ENCODE measurements at places on chromosomes 12 and 14.
A peak's percentile ranks its signal among the peaks of the same experiment; 100 is the strongest.

DNA sequence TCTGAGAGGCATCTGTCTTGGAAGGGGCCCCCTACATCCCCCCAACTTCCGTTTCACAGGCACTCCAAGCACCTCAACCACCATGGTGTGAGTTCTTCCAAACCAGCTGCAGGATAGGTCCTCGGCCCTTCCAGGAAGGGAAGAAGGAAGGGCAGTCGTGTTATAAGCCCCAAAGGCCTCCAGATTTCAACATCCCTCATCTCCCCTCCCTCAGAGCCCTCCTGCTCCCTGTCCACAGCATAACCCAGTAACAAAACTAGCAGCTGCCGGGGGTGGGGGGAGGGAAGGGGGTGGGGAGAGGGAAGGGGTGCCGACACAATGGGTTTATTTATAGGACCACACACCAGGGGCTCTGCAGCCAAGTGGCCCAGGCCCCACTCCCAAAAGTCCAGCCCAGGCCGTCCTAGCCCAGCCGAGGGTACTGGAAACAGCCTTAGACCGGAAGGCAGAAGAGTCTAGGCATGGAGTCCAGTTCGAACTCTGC is 18.3 kb downstream of the NCKAP5L start:
- no peak for DNase-seq

GRCh38 chr12:119695034-119695433 is 27.1 kb downstream of the PRKAB1 start:
- no peak for DNase-seq

- DNase-seq = no peak
Measured at GRCh38 chr14:59755409-59756135, 115.0 kb downstream of the RTN1 start.

DNA sequence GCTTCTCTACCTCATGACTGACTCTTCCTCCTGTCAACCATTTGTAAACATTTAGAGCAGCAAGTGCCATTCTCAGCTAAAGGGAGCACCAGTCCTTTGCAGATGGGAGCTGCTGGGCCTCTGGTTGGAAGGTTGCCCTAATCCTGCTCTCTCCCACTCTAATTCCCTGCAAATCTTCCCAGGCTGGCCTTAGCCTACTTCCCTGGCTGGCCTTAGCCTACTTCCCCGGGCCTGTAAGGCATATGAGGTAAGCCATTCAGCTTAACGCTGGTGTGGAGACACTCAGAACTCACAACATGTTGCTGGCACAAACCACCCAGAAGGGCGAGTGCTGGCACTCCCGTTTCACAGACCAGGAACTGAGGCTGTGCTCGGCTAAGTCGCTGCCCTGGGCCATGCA is 69.0 kb downstream of the CPSF2 start:
- DNase-seq = no peak

- DNase-seq = no peak
Measured at GRCh38 chr14:69711065-69711464, 55.9 kb upstream of the SRSF5 start.

DNA sequence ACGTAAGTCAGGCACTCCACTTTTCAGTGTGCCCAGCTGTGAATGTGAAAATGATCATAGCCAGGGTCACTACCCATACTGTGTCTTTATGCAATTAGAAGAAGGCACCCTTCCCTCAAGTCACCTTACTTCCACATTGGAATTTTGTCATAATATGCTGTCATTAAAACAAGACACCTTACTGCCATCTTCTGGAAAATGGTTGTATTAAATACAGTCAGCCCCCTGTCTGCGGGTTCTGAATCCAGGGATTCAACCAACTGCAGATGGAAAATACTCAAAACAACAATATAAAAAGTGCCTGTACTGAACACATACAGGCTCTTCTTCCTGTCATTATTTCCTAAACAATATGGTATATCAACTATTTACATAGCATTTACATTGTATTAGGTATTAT is 70.2 kb upstream of the TBX5 start:
- DNase-seq = no peak

DNA sequence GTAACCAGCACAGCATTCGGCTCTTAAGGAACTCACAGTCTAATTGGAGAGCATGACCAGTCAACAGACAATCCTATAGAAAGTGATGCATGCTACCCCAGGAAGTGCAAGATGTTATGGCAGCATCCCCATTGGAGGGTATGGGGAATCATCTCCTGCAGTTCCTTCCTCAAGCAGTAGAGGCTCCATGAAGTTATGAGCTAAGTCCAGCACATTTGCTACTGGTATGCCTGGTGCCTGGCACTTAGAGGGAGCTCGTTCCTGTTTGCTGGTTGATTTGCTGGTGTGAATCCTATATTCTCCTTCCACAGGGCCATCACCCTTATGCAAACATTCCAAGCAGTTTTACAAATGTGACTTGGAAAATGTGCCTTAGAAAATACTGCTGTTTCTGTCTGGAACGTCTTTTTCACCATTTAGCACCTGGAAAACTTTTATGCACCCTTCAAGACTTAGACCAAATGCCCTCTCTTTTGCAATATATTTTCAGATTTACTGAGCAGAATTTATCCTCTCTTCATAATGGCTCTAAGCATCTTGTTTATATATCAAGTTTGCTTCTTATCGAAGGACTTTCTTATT is 136.1 kb upstream of the WSCD2 start:
- DNase-seq = no peak

- peak; percentile 88 for DNase-seq
Measured at GRCh38 chr12:66241061-66242043, 52.3 kb downstream of the IRAK3 start.

- DNase-seq = no peak
Measured at GRCh38 chr14:51185180-51185579, 54.9 kb upstream of the TMX1 start.

GRCh38 chr14:54502602-54503001 is 7.1 kb upstream of the CGRRF1 start:
- DNase-seq = no peak

DNA sequence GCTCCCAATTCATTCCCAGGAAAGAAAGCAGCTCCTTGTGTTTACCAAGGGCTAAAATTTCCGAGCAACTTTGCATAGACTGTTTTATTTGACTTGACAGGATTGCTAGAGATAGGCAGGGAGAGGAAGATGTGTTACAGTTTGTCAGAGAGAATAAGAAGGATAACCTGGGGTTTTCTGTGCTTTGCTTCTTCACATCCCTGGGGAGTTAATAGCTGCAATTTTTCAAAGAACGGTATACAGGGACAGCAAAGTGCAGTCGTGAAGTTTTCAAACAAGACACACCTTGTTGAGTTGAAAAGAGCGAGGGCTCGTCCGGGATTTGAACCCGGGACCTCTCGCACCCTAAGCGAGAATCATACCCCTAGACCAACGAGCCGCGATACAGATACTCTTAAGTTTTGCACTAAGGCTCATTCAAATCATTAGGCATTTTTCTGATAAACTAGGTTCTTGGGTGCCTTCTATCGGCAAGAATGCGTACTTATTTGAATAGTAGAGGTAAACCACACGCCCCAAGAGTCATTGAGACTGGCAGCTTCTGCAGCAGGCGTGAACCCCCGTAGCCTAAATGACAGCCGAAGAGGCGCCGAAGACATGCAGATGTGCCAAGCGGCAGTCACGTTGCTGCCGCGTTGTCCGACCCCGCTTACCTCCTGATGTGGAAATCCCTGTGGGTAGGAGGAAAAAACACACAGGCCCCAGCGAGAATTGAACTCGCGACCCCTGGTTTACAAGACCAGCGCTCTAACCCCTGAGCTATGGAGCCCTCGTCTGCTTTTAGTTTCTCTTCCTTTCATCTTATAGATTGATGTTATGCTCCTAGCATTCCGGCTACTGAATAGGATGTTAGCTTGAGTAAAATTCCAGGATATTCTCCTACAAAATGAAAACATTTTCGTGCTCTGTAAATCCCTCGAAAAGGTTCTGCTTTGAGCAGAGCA is 22.2 kb upstream of the RNASE12 start:
- peak; percentile 95 for DNase-seq

GRCh38 chr14:31025367-31026076 is at the start of gene AP4S1:
Gene AP4S1, plus strand, starts transcription at chr14:31025649. Its CDS starts 40,548 bp downstream, at chr14:31066197.
- DNase-seq = no peak

DNA sequence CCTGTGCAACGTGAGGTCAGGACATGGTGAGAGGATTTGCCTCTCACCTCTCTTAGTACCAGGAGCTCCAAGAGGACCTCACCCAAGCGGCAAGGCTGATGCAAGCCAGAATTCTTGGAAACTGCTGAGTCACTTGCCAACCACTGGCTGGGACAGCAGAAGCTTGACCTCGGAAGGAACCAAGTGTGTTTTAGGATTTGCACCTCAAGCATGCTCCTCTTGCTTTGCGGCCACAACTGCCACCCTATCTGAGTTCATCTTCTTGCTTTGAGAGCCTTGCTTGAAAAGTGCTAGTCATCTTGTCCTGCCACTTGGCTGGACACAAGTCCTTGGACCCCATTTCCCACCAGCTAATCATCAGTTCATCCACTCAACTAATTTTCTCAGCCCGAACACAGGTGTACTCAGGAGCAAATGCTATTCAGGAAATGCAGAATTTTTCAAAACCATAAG is 195.8 kb downstream of the SLC25A21 start:
- DNase-seq = no peak

- DNase-seq = no peak
Measured at GRCh38 chr14:66540038-66540437, 32.1 kb downstream of the GPHN start.

DNA sequence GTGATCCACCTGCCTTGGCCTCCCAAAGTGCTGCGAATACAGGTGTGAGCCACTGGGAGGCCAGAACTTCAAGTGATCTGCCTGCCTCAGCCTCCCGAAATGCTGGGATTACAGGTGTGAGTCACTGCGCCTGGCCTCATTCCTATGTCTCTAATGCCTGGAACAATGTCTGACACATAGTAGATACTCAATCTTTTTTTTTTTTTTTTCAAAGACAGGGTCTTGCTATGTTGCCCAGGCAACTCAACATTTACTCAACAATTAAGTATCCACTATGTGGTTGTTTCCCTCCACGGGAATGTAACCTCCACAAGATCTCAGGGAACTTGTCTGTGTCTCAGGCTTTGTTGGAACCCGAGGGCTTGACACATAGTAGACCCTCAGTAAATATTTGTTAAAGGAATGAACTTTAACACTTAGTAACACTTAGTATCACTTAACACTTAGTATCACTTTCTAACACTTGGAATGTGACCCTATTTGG is 3.0 kb upstream of the TMEM120B start:
- no peak for DNase-seq

DNA sequence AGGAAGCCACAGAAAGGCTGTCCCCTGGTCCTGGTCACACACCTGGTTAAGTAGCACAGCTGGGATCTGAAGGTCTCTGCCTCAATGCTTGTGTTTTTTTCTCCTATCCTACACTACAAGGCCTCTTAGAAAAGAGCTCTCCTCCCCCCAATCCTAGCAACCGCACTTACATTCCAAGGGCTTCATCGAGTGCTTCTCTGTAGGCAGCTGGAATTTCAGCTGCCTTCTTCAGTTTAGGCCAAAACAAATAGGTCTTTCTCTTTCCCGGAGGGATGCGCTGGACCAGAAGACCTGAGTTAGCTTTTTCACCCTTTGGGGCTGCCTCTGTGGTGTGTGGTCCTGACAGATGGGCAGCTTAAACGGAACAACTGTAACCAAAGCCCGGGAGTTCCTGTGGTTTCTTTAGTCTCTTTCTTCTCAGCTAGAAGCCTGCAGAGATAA is 109.7 kb downstream of the GPATCH2L start:
- peak; percentile 31 for DNase-seq

DNA sequence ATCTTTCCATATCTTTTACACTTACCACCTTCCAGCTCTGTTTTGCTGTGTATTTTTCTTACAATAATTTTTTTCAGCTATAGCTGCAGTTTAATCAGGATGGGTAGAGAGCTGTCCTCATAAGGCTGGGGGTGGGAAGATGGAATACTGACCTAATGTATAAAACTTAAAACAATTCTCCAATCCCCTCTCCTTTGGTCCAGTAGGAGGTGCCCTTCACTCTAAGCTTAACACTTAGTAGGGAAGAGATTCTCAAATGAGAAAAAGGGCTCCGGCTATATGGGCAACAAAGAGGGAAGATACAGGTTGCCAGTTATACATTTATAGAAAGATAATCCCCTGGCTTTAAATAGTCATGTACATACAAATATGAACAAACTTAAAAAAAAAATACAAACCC is 2.8 kb downstream of the ORMDL2 start:
- DNase-seq = no peak

DNA sequence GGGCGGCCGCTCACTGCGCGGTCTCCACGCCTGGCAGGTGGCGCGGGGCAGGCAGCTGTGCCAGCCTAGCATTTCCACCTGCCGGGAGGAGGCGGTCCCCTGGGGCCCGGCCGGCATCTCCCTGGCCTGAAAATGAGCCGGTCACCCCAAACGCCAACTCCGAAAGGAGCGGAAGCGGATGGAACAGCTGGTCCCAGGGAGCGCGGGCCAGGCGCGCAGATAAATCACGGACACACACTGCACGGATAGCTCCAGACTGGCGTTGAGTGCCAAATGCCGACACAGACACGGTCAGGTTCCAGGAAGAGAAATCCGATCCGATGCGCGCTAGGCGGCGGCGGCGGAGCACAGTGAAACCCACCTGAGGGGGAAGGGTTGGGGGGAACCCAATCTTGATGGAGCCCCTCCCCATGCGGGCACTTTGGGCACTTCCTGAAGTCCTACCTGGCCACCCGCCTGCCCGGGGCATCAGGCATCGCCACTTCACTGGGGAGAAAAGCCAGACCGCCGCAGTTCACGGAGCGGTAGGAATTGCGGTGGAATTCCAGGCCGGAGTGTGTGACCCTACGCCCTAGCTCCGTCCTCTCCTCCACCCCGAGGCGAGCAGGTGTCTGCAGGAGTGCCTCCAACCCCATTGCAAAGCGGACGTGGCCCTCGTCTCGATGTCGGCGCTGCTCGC is 624 bp upstream of the PLEKHD1 start:
- peak; percentile 31 for DNase-seq

GRCh38 chr14:87635442-87635841 is 357.5 kb downstream of the GALC start:
- no peak for DNase-seq

- no peak for DNase-seq
Measured at GRCh38 chr12:1339618-1340319, 254.6 kb downstream of the FBXL14 start.

- DNase-seq = no peak
Measured at GRCh38 chr14:34711796-34712712, 2.3 kb downstream of the CFL2 start.

- no peak for DNase-seq
Measured at GRCh38 chr14:93976477-93977057, at the start of gene ASB2. Gene ASB2, minus strand, starts transcription at chr14:93976570. Its CDS starts 12,031 bp downstream, at chr14:93964539.

GRCh38 chr14:22381408-22381760 is 207.6 kb downstream of the DAD1 start:
- no peak for DNase-seq

DNA sequence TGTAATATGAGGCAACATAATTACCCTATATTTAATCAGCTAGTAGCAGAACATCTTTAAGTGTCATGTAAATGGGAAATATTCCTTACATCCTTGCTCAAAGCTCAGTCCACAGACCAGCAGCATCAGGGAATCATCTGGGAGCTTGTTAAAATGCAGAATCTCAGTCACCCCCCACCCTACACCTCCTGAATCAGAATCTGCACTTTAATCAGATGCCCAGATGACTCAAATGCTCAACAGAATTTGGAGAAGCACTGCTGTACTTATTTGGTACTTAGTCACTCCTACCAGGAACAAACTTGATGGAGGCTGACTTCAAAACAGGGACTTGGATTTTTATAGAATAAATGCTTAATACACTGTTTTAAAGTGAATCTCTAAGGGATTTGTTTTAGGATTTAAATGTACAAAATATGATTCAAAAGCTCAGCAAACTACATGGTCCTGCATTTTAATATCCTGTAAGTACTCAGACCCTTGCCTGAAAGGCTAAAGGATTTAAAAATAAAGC is 96.5 kb downstream of the ARMH4 start:
- DNase-seq = no peak

- peak; percentile 62 for DNase-seq
Measured at GRCh38 chr12:13428538-13429265, 232.2 kb downstream of the EMP1 start.
